Panc1 (cell line): ENCODE measurements at places on chromosomes 11 and 22.

DNA sequence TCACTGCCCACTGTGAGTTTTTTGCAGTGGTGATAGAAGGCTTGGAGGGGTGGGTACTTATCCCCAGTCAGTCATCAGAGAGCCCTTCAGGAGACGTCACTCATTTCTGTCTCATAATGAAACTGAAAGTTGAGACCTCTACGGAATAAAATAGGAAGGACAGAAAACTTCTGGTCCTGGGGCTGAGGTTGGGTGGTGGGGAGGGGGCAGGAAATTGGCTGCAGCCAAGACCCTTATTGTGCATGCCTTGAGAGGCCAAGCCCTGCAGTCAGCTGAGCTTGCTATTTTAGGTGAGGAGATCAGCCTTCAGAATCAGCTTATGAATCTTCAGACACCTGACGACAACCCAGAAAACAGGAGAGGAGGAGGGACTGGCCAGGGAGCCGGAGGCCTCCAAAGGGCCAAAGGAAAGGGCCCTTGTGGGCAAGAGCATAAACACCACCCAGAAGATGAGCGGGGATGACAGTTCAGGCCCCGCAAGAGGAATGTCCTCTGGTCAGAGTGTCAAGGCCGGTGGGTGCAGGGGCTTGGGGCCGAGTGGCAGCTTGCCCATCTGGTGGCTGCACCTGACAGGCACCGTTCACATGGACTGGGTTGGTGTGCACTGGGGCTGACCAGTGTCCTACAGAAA is 17.9 kb upstream of the ADA2 start:
- DNase-seq: no peak

DNA sequence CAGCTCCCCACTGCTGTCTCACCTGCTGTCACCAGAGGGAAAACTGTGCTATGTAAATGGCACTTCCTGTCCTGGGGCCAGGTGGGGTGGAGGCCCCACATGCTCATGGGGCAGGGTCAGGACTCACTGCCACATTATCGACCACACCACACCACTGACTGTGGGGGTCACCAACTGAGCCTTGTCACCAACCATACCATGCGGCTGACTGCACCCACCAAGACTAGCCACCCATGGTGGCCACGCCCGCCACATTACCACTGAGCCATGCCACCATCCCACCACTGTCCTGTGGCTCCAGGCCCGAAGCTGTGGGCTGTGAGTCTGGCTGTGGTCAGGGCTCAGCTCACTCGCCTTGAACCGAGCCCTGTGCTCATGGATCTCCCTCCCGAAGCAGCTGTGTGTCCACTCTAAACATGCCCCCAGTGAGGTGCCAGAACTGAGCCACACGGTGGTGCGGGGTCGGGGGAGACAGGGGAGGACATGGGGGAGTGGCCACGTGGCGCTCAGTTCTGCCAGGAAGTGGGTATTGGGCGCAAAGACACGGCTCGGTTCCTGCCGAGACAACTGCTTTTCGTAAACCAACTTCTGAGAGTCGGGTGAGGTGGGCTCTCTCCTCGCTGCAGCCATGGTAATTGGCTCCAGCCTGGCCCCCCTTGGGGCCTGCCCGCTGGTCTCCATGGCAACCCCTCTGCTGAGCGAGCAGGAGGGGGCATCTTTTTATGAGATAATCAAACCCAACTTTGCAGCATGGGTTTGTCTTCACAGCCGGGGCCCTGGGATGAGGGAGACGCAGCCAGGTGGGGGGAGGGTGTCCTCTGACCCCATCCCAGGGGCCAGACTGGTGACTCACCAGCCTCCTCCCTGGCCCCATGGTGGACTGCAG is 23.2 kb downstream of the RTN4R start:
- DNase-seq: no peak

- DNase-seq: no peak
These were observed 59.4 kb downstream of the GRK3 start for GRCh38 chr22:25623851-25624250.

GRCh38 chr11:41935795-41936194 is 476.3 kb upstream of the LRRC4C start:
- DNase-seq: no peak

DNA sequence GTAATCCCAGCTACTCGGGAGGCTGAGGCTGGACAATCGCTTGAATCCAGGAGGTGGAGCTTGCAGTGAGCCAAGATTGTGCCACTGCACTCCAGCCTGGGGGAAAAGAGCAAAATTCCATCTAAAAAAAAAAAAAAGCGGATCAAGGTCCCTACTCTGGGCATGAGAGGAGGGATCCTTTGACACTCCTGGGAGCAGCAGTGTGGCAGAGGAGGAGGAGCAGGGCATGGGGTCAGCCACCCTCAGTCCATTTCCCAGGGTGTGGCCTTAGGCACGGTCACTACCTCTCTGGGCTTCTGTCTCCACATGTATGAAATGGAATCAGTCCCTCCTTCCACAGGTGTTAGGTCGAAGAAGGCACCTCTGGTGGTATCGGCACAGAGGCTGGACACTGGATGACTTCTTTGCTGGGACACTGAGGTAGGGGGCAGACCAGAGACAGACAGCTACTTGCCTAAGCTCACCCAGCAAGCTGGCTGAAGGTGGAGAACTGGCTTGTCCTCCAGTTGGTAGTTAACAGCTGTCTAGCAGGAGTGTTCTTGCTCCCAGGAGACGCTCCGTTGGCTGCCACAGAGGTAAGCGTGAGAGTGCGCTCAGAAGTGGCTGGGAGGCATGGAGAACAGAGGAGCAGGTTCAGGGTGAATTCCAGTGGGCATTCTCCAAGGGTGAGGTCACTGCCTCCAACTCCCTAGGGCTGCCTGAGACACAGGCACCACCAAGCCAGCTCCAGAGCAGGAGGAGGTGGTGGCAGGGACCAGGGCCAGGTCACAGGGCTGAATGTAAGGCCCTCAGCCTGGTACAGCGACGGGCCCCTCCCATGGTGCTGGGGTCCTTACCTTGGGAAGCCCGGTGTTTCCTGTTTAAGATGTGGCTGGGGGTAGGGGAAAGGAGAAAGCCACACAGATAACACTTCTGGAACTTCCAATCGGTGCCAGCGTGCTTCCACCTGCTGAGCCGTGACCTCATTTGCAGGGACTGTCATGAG is 19.5 kb downstream of the TXN2 start:
- DNase-seq: no peak

GRCh38 chr11:119469506-119469905 is 46.5 kb upstream of the THY1 start:
- no peak for DNase-seq

DNA sequence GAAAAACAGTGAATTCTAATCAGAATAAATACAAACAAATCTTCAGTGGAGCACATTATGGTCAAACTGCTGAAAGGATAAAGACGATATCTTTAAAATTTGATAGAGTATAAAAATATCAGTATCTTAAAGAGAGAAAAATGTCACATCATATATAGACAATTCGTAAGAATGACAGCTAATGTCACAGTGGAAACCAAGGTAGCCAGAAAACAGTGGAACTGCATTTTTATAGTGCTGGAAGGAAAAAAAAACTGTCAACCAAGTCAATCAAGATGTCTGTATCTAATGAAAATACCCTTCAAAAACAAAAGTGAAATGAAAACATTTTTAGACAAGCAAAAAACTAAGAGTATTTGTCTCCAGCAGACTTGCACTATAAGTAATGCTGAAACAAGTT is 73.4 kb upstream of the HMGXB4 start:
- no peak for DNase-seq

- DNase-seq: no peak
These were observed 72.5 kb downstream of the GLYATL1 start for GRCh38 chr11:59011655-59012397.

GRCh38 chr22:26544489-26544888 is 32.2 kb upstream of the TFIP11 start:
- DNase-seq: no peak

- DNase-seq: no peak
These were observed 24.7 kb downstream of the ARAP1 start for GRCh38 chr11:72727521-72727920.

DNA sequence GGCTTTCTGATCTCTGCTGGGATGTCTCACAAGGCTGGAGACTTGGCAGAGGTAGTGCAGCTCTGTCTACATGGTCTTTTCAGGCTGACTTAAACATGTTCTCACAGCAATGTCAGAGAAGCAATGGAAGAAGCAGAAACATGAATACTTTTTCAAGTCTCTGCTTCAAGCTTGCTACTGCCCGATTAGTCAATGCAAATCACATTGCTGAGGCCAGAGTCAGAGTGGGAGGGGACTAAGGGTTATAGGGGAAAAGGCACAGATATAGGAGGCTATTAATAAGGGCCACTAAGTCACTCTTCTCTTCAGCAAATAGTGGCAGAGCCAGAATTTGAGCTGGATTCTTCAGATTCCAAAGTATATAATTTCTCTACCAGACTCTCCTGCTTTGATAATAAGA is 390.5 kb downstream of the TMEM135 start:
- DNase-seq: no peak

- no peak for DNase-seq
These were observed 4.7 kb downstream of the SYT7 start for GRCh38 chr11:61575886-61576861.

DNA sequence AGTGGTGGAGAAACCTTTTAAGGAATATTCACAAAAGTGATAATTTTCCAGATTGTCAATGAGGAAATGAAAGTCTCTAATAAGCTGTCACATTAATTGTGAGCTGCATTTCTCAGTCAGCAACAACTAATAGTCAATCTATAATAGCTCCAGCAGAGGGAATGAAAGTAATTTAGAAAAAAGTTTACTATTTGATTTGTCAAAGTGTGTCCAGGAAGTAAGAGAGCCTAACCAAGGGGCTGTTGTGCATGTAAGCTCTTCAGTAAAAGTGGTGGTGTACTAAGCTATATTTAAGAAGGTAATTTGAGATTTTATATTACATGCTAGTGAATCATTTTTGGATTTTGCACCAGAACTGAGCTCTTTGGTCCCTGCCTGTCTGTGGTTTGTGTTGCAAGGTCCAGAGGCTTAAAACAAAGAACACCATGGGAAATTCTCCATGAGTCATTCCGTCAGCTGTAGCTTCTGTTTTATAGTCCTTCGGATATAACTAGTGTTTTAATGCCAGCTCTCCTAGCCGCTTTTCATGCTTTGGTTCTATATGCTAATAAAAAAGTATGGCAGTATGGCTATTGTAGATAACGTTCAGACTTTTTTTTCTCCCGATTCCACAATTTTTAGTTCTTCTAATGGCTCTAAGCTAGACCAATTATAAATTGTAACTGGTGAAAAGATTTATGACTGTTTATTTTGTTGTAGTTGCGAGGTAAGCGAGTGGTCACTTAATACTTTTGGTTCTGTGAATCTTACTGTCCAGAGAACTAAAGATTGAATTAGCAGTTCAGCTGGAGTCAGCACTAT is 64.6 kb downstream of the ARHGEF12 start:
- DNase-seq: peak; percentile 81

DNA sequence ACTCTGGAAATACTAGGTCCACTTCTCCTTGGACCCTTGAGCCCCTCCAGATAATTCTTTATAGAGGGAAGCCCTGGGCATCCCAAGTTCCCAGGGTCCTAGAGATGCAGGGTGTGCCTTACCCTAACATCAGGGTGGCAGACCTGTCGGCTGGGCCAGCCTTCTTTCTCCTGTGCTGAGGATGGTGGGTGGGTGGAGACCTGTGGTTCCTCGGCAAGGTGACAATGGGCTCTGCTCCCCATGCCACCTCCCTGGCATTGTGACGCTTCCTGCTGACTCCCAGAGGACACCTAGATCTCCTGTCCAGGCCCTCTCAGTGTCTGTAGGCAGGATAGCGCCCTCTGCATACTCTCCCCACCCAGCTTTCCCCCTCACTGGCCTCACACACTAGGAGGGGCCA is 3.8 kb upstream of the DERL3 start:
- DNase-seq: no peak

- DNase-seq: no peak
These were observed 13.5 kb upstream of the MYEOV start for GRCh38 chr11:69280451-69280850.

GRCh38 chr11:127137771-127138280 is 137.3 kb upstream of the KIRREL3 start:
- DNase-seq: no peak

DNA sequence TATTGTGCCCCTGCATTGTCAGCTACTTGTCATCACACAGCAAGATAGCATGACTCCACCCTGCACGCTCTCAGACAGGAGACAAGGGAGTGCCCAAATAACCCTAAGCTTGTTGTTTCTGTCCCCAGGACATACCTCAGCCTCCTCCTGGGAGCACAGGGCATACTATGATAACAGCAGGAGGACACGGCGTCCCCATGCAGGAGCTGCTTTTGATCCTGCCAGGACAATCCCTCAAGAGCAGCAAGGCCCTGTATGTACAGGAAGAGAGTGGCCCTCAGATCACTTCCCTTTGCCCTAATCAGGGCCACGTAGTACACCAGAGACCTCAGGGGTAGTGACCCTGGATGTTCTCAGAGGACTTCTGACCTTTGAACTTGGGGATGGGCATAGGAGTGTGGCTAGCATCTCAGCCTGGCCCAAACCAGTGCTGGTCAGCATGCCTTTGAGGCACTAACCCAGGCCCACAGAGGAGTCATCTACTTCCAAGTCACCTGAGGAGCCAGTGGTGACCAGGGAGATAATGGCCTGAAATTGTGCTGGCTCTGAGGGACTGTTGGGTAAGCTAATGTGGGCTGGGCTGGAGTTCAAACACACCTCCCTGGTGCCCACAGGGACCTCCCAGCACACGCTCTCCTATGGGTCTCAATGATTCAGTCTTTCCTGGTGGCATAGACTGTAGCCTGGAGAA is 9.2 kb downstream of the APOA4 start:
- no peak for DNase-seq

DNA sequence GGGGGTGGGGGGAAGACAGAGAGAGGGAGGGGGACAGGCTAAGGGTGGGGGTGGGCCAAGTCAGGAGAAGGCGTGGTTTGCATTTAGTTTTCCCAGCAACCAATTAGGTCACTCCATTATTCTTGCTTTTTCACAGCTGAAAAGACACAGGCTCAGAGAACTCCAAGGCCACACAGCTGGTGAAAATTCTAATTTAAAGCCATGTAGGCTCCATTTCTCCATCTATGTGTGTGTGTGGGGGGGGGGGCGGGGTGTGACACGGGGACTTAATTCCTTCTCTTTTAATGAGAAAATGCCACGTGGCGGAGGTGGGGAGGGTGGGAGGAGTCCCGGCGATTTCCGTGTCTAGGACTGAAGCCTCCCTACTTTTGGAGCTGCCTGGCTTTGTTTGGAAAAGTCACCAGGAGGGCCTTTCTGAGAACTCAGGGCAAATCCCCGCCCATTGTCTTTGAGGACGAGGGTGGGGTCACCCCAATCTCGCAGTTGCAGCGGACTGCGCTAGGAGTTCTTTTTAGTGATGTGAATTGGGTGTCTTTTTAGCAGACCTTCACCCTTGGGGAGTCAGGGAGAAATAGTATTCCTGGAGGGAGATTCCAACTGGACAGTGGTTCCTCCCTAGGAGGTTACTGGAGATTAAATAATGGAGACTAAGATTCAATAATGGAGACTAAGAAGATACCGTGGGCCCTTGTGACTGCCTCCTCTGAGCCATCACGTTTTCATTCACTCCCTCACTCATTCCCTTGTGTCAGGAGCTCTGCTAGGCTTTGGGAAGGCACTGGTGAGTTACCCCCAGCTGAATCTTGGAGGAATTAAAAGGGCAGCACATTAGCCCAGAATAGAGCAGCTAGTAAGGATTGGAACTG is 36.4 kb upstream of the PTPRJ start:
- DNase-seq: no peak

GRCh38 chr11:130480711-130481140 is 32.3 kb downstream of the ADAMTS15 start:
- DNase-seq: no peak
